ENCODE measurements at places on chromosomes 6 and 20.

DNA sequence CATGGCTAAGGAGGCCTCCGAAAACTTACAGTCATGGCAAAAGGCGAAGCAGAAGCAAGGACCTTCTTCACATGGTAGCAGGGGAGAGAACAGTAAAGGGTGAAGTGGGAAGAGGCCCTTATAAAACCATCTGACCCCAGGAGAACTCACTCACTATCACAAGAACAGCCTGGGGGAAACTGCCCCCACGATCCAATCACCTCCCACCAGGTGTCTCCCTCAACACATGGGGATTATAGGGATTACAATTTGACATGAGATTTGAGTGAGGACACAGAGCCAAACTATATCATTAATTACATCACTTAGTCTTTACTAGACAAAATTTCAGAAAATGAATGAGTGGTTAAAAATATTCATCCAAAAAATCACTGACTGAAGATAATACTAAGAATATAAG, 453.6 kb downstream of the COL12A1 start:
- no peak for DNase-seq

GRCh38 chr6:67667637-67668422, 967.3 kb upstream of the ADGRB3 start:
- no peak for DNase-seq

DNA sequence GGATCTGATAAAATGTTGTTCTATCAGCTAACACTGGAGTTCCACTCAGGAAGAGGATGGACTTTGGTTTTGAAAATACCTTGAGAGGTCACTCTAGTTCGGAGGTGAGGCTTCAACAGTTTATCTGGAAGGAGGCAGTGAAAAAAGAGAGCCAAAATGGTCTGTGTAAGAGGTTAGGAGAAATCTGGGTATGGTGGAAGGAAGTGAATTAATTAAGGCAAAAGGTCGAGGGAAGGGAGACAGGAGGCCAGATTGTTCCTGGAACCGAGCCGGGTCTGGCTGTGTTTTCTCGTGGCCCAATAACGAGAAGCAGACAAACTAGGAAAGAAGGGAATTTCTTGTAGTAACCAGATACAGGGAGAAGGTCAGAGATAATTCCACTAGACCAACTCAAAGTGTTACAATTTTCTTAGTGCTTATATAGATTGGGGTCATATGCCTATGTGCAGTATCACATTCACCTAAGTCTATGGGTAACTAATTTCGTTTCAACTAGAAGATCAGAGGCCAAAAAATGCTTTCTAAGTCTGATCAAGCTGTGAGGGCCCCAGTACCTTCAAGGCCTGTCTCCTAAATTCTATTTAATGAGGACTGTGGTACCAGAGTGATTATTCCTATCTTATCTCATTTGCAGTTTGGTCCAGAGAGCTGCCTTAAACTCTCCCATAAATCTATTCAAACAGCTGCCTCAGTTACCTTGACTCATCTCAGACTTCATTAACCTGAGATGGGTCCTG, 96.0 kb upstream of the SNX9 start:
- DNase-seq: no peak

DNA sequence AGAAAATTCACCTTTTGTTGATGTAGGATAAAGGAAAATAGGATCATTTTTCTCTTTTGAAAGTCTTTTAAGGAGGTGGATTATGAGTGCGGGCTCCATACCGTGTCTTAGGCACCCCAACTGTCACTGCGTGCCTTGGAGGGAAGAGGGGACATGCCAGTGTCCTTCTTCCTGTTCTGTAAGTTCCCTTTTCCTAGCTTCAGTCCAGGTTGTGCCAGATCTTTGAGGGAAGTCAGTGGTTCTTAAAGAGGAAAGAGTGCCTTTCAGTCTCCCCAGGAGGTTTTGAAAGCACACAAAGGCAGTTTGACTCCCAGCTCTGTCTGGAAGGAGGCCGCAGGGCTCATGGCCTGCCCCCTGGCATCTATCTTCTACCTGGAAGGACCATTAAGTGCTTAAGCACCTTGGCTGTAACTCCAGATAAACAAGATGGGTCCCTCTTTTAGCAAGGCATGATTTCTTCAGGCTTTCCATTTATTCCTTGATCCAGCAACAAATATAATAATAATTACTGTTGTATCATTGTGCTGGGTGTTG, 13.0 kb downstream of the EFCAB8 start:
- DNase-seq: no peak

GRCh38 chr6:92376691-92377090, 1042.7 kb downstream of the EPHA7 start:
- DNase-seq: no peak

- DNase-seq: no peak
Observed at GRCh38 chr6:170178561-170179477, 112.1 kb downstream of the DLL1 start.

DNA sequence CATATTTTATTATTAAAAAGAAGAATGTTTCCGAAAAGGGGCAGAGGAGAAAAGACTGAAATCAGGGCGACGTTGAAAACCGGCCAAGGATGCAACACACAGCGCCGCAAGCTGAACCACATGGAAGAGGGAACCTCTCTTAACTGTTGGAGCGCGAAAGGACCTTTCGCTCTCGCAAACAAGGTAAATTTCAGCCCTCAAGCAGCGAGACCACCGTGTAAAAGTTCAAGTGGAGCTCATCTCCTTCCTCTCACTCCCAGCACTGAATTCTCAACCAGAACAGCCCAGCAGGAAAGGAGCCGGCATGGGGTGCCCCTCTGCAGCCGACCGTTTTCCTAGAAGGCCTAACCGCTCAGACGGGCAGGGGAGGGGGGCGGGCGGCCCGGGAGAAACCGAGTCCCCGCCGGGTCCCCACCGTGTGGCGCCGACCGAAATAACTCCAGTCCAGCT, 621 bp downstream of the GPR63 start:
- no peak for DNase-seq

GRCh38 chr6:45069091-45069490, 259.0 kb upstream of the RUNX2 start:
- no peak for DNase-seq

All from stimulated activated CD8-positive, alpha-beta memory T cell treated with anti-CD3 and anti-CD28 coated beads, Interleukin-7, amount 100 ng/mL, for 24 hours (primary cell).